ENCODE measurements at places on chromosomes 11 and 22.

- no peak for DNase-seq
Measured at GRCh38 chr11:79285756-79286155, 155.1 kb downstream of the TENM4 start.

DNA sequence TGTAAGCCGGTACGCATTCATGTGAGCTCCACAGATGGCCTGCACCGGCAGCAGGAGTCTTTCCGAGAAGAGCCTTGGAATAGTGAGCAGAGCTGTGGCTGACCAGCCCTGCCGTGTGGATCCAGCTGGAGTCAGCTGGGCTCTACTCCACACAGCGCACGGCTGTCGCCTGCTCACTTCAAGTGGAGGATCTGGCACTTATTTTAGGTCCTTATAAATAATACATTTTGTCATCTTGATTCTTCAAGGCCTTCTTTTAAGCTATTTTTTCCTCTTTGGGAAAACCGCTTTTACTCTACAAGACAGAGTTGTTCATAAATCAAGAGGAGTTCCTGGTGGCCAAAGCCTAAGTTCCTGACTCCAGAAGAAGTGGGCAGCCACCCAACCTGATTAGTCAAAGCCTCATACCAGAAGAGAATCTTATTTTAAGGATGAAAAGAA, 93.8 kb downstream of the KCNC1 start:
- no peak for DNase-seq

DNA sequence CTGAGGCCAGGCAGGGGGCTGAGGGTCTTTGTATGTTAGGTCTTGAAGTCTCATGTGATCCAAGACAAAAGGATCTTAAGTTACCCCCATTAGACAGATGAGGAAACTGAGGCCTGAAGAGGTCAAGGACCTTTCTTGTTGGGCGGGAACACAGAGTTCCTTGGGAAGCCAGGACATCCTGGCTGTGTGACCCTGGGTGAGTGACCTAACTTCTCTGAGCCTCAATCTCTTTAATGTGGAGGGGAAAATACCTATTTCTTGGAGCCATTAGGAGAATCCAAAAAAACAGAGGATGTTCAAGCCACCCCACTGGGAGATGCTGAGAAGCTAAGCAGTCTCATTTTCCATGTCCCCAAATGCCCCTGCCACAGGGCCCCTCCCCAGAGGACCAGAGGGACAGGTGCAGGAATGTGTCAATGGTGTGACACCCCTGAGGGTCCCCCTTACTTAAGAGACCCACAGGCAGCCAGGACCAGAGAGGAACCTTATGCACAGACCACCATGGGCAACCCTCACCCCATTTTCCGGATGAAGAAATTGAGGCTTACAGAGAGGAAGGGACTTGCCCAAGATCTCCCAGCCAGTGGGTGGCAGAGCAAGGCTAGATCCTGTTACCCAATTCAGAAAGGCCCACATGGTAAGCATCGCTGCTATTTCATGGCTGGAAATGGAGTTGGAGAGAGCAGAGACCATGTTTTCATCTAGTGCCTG, 8.0 kb downstream of the RAC2 start:
- DNase-seq, result no peak

- DNase-seq, result no peak
Measured at GRCh38 chr11:19935507-19935906, 222.9 kb downstream of the NAV2 start.

GRCh38 chr22:37053310-37054055, 1.9 kb downstream of the KCTD17 start:
- no peak for DNase-seq

DNA sequence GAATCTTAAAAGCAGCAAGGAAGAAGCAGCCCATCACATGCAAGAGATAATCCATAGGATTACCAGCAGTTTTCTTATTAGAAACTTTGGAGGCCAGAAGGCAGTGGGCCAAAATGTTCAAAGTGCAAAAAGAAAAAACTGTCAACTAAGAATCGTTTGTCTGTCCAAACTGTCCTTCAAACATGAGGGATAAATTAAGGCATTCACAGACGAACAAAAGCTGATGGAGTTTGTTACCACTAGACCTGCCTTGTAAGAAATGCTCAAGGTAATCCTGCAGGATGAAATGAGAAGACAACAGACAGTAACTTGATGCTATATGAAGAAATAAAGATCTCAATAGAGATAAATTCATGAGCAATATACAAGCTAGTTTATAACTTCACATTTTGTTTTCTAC, 150.4 kb downstream of the WNT7B start:
- DNase-seq, result no peak

DNA sequence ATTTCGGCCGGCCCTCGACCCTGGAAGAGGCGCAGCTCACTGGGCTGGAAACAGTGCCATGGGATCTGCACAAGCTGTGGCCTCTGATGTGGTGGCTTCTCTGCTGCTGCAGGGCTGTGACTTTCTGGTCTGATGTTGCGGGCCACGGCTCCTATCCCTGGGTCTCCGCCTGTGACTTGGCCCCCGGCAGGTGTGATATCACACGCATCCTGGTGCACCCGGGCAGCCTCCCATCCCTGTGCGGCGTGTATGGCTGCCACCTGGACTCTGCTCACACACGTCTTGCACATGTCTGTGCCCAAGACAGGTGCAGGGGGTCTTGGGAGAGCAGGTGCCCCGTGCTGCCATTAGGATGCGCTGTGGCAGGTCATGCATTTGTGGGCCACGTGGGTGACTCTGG, 31.1 kb downstream of the GRAMD4 start:
- no peak for DNase-seq
